ENCODE measurements at places on chromosomes 7 and 10.

DNA sequence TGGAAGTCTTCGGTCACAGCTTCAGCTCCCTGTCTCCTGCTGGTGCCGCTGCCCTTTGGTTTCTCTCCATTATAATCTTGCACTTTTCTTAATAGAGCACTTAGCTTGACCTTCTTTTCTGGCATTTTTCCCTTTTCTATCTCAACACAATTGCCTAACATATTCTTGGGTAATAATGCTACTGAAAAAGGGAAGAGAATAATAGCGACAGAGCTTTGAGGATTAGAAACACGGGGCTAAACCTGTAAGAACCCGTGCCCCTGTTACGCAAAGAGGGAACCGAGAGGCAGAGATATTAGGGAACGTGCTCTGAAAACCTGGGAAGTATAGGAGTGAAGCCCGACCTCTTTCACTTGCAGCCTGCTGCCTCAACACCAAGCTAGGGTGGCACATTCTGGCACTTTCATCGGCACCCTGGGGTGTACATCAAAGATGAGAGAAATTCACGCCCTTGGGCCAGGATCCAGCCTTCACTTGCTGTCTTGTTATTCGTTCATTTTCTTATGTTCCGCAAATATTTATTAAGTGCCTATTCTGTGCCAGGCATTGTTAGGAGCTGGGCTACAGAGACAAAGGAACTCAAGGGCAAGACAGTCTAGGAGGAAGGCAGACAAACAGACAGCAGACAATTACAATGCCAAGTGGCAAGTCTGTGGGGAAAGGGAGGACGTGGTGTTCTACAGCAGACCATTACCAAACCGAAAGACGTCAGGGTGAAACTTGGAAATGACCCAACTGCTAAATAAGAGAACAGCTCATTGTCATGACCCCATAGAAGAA is 33.0 kb upstream of the GALNTL5 start:
- DNase-seq, result peak; percentile 17

DNA sequence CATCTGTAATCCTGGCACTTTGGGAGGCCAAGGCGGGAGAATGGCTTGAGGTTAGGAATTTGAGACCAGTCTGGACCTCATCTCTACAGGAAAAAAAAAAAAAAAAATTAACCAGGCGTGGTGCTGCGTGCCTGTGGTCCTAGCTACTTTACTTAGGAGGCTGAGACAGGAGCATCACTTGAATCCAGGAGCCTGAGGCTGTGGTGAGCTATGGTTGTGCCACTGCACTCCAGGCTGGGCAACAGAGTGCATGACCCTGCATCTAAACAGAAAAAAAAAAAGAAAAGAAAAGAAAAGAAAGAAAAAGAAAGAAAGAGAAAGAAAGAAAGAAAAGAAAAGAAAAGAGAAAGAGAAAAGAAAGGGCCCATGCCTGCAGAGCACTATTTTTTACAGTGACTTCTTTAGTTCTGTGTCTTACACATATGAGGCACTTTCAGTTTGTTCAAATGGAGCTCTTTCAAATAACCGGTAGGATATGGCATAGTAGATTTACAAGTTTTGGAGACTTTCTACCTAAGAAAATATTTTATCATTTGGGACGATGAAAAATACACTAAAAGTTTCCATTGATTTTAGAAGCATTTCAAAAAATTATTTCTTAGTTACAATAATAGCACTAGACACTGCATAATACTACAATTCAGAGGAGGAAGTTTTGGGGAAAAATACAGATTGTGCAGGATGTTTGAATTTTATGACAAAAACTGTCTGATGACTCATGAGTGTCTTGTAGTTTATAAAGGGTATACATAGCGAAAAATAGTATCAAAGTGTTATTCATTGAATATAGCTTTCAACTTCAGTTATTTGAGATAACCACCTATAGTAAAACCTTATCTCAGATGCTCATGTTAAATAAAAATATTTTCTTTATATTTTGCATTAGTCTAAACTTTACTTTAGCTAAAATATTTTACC is 75.9 kb downstream of the MDFIC start:
- no peak for DNase-seq

DNA sequence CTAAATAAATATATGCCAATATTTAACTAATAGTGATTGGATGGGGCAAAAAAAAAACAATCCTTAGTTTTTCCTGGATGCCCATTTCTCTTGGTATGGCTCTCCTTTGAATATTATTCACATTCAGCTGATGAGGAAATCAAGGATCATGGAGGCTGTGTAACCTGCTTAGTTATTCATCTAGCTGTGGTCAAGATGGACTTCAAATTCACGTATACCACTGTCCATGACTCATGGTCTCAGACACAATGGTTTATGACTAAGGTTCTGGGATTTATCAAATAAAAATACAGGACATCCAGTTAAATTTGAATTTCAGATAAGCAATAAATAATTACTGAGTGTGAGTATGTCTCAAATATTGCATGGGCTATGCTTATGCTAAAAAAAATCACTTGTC is 191.5 kb upstream of the CELF2 start:
- peak; percentile 92 for DNase-seq

DNA sequence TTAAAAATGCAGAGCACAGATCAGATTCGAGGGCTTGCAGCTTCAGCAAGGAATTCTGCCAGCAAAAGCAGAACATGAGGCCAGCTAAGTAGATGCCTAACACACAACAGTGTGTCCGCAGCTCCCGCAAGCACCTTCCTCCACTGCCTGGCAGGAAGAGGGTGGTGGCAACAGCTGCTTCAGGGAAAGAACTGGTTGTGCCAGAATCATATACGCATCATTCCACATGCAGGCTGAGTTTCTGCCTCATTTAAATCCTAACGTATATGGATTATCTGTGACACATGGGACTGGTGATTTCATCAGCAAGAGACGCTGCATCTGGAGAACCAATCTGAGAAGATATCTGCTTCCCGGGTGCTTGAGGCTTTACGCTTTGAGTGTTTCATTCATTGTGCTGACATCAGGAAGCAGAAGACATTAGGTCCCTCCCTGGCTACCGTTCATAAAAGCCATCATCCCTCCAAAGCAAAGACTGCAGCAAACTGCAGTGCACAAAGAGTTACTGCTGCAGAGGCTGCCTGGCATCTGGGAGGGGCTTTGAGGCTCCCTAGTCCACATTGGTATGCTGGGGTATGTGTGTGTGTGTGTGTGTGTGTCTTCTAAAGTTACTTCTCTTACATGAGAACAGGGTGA is 78.8 kb downstream of the FAM13C start:
- DNase-seq, result no peak

GRCh38 chr10:71635867-71636266 is 83.7 kb downstream of the C10orf105 start:
- no peak for DNase-seq

DNA sequence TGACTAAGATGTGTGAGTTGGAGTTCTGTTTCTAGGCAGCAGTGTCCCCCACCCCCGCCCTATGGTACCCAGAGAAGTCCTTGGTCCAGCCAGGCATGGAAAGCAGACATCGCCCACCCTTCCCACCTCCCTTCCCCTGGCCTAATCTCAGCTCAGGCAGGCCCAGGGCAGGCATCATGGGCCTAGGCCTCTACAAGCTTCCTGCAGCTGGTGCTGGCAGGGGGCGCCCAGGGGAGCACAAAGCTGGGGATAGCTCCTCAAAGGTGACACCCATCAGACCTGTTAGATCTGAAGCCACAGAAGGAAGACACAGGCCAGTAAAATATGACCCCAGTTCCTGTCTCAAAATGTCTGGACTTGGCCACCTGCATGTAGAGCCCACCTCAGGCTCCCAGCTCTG is 18.9 kb upstream of the UNC5B start:
- no peak for DNase-seq

GRCh38 chr10:63337455-63338251 is 128.1 kb downstream of the JMJD1C start:
- DNase-seq, result no peak

DNA sequence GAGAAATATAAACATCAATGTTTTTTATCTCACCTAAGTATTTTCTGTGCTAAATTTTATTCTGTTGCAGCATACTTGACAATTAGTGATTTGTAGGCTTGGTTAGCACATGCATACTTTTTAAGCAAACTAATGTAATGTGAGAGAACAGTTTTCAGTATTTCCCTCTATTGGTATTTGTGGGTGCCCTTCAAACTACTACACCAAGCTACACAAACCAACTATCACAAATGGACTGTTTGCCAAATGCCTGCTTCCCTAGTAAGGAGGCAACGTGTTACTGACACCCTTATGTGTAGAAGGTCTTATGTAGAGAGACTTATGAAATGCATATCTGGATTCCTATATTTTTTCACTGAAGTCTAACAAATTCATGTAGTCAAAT is 98.4 kb upstream of the FZD1 start:
- DNase-seq, result peak; percentile 44

- DNase-seq, result no peak
Measured at GRCh38 chr7:30735631-30736030, 16.3 kb upstream of the INMT start.

DNA sequence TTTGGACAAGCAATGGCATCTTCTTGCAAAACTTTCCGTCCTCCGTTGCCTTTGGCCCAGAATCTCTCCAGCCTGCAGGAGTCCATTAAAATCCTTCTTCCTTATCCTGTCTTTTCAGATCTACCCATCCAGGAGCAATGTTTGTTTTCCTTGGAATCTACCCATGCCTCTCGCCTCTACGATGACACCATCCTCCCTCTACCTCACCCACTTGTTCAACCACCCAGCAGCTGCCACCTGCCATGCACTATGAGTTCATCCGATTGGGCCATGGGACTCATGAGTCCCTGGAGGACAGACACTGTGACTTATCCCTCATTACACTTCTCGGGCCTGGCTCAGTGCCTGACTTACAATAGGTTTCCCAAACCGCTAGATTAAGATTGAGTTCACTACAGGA is 26.8 kb upstream of the MGMT start:
- no peak for DNase-seq

DNA sequence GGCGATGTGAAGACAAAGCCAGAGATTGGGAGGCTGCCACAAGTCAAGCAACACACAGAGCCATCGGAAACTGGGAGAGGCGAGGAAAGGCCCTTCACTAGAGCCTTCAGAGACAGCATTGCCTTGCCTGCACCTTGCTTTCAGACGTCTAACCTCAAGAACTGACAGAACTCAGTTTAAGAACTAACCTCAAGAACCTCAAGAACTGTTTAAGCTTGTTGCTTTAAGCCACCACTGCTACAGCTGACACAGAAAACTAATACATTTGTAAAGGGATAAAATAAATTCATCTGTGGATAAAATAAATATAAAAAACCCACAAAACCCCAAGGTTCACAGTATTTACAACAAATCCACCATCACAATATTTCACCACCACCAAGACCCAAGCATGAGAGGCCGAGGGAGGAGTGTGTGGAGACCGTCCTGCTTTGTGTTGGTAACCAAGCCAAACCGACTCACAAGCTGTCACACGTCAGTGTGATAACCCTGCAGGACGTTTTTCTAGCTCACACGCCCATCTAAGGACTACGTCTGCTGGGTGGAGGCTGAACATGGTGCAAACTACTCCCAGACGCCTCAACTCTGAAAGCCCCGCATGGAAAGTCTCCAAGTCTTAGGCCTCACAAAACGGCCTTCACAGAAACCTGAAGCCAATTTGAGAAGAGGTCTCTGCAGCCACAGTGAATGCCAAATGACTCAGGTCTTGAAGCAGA is 116.8 kb downstream of the ABLIM1 start:
- peak; percentile 85 for DNase-seq

GRCh38 chr10:93775356-93775755 is 17.6 kb downstream of the LGI1 start:
- no peak for DNase-seq

DNA sequence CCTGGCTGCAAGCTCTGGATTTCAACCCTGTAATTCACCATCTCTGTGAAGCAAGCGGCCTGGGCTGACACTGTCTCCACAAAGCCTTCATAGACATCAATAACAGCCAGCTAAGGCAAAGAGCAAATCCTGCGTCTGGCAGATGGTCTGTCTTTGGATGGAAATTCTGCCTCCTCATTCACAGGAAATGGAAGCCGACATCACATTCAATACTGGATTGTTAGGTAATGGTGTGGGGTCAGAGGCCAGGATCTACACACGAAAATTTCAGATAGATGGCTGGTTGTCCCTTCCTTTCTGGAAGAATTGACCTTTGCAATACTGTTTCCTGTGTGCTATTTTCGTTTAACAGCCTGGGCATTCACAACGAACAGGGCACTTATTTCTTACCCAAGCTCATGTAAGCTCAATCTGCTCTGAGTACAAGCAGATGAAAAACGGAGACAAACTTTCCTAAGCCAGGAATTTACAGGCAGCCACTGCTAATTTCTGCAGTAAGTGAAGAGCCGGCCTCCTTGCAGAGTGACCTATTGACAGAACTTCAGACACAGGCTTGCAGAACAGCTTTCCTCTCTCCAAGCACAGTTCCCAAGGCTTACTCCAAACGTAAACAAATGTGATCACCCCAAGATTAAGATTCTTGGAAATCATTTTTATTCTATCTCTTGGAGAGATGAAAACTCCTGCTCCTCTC is 3.1 kb upstream of the ADAM12 start:
- DNase-seq, result peak; percentile 64

- DNase-seq, result no peak
Measured at GRCh38 chr7:49636400-49636799, 137.0 kb upstream of the VWC2 start.

DNA sequence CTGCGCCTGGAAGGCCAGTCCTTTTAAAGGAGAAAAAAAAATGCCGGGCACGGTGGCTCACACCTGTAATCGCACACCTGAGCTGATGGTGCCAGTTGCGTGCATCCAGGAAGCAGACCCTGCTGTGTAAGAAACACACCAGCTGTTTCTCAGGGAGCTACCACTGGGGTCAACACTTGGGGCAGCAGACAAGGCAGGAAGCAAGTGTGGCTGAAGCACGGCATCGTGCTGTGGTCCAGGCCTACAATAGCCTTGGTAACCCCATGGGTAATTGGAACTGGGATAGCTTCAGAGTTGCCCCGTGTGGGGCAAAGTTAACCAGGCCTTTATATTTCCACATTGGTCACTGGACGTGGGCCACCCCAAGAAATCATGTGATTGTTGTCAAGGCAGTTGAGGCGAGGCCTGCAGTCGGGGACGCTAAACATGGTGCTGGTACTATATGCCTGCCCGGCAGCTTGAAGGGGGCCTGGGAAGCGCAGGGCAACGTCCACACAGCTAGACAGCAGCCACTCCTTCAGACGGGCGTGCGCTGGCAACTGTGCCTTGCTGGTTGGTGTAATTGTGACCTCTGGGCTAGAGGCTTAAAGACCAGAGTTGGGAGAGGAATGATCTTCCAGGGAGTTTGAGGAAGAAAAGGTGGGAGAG is 2.5 kb upstream of the TACR2 start:
- no peak for DNase-seq

DNA sequence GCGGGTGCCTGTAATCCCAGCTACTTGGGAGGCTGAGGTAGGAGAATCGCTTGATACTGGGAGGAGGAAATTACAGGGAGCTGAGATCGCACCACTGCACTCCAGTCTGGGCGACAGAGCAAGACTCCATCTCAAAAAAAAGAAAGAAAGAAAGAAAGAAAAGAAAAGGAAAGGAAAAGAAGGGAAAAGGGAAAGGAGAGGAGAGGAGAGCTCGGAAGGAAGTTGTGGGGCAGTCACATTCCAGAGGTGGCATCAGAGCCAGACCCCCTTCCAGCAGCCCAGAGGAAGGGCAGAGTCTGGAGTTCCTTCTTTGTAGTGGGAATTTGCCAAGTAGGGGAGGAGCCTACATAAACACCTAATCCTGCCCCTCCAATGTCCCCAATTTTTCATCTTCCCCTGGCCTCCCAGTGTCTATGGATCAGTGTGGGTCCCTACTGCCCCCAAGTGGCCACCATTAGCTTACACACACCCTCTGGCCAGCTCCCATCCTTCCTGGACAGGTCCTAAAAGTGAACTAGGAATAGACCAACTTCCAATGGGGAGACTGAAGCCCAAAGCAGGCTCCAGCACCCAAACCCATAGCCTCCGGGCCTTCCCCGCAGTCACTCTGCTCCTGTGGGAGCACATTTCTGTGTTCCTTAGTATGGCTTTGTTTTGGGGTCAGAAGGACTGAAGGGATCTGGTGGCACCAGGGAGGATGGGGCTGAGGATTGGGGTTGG is 39.6 kb upstream of the HSPB1 start:
- DNase-seq, result peak; percentile 84

Measured in GM23248 (cell line).